ENCODE measurements at places on chromosomes 3 and 15.

DNA sequence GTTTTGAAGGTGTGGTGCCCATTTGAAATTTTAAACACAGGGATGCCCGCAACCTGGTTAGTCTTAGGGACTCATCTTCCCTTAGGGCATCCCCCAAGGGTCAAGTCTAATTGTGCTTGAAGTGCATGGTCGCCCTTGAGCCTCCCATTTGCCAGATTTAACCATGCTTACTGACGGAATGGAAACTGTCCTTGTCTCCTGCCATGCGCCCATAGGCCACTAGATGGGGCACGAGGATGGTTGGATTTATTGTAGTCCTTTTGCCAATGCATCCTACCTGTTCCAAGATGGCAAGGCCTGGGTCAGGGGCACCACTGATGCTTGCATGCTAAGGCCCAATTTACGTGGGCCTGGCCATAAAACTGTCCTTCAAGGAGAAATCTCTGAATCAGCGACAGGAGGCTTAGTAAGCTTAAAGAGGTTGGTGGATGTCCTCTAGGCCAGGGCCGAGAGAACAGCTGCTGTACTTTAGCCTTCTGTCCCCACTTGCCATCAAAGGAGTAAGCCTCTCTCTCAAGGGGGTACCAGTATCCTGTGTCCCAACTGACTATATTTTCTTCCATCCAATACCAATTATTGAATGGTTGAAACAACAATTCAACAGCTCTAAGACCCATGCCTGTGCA is 355.4 kb downstream of the OTOL1 start:
- DNase-seq = no peak

DNA sequence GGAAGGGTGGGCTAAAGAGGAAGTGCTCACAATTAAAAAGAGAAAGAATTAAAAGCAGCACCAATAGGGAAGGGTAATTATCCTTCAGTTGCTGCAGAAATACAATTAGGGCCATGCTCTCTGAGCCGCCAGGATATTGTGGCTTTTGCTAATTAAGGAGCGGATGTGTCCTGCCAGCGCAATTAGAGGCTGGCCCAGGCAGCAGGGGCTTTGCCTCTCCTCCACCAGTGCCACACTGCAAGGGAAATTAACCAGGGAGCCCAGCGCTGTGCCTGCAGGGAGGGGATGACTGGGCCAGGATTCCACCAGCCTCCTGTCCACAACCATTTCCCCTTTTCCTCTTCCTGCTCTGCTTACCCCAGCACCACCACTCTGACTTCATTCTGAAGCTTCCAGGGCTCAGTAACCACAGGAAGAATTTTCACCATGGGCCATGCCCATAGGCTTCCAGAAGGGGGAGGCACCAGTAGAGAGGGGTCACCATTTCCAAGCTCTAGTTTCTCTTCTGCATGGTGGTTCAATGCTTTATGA is 10.4 kb upstream of the AEN start:
- no peak for DNase-seq

DNA sequence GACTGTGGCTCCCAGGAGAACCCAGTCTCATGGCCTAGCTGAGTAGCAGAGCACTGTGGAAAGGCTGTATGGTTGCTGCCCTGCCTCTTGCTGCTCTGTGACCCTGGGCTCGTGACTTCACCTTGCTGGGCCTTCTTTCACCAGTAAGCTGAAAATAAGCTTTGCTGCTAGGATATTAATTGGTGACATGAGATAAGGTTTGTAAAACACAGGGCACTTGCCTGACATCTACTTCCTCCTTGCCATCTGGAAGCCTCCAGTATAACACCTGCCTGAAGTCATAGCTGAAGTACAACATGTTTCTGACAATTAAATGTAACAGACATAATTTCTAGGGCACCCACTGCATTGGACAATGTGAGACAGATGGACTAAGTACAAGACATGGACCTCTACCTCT is 53.6 kb downstream of the CLEC3B start:
- no peak for DNase-seq

GRCh38 chr3:59654123-59654479 is 604.3 kb upstream of the CFAP20DC start:
- DNase-seq = no peak

GRCh38 chr15:80679167-80679803 is 15.8 kb upstream of the ABHD17C start:
- no peak for DNase-seq

DNA sequence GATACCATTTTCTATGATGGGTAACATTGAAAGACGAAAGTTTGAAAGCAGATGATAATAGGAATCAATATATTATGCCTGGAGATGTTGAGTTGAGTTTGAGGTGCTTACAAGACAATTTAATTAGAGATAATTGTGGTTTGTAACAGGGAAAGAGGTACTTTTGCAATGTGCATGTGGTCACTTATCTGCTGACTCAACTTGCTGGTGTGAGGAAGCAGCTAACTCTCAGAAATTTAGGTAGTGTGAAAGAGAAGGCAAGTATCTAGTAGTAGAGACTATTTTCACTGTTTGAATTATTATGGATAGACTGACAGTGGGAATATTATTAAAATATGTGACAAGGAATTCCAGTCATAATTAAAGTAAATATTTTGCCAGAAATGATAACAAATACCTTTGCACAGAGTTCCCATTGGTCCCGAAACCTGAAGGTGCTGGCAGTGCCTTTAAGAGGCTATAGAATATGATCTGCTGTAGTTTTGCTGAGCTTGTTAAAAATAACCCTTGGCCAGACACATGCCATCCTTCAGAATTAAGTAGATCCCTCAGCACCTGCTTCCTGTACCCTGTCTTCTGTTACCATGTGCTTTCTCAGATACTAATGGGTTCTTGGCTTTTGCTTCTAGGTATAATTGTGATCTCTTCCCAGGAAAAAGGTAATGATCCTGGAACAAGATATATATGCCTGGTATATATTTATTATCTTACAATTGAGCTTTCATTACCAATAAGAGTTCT is 315.9 kb downstream of the BCHE start:
- no peak for DNase-seq

DNA sequence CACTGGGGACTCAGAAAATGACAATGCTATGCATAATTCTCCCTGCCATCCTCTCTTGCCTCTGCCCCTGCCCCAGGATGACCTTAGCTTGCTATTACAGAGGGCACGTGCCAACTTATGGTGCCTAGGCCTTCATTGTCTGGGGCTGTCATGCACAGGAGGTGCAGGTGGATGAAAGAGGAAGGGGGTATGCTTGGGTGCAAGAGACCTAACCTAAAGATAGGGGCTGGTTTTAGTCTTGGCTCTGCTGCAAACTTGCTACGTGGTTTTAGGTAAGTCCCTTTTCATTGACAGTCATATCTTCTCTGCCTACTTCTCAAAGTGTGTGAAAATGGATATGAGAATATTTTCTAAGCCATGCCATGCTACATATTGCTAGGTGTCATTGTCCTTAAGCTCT is 161.3 kb downstream of the EPHB1 start:
- DNase-seq = no peak

DNA sequence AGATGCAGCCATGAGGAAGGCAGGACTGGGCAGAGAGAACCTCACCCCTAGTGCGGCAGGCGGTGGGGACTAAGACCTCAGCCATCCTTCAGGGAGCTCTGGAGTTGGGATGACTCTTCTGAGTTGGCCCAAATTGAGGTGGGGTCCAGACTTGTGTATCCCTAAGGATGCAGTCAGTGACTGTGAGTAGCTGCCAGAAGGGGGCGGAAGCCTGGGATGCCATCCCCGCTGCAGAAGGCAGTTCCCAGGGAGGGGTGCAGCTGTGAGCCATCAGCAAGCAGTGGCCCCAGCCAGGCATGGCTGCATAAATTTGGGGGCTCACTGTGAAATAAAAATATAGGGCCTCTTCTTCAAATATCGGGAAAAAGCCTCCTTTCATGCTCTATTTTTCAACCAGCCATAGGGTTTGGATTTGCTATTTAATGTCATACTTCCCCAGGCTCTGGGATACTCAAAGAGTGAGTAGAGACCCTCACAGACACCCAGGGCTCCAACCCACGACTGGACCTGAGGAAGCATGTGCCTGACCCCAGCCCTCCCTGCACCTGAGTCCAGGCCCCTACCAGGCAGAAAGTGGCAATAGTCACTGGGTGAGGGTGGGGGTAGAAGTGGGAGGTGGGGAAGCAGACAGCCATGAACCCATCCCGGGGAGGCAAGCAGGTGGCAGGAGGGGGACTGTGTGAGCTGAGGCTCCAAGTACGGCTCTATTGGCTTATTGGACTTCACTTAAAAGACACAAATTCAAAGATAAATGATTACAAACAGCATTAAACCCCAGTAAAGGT is 30.5 kb downstream of the GRK7 start:
- DNase-seq = no peak

DNA sequence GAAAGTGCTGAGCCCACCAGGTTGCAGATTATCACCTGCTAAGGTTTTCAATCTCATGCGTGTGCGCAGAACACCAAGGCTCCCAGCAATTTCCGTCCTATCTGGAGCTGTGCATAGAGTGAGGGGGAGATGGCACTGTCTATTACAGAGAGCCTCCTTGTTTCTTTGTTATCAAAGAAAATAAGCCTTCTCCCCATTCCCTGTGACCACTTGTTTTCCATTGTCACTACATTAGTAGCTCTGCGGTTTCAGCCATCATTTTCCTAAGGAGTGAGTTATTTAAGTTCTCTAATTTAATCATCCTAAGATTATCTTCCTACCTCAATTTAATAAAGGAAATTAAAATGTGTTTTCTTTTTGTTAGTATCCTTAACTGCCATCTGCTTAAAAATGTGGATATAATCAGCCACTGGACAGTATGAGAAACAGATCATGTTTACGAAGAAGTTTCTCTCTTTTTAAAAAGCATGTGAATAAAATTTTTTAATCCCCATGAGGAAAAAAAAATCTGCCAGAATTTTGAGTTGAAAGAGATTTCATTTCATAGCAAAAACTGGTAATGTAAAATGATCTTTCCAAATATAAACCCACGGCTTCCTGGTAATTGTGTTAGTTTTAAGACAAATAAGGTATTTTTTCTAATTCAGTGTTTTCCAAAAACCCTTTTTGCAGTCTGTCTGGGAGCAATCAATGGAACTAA is 172.3 kb upstream of the UBE2E1 start:
- DNase-seq = no peak

DNA sequence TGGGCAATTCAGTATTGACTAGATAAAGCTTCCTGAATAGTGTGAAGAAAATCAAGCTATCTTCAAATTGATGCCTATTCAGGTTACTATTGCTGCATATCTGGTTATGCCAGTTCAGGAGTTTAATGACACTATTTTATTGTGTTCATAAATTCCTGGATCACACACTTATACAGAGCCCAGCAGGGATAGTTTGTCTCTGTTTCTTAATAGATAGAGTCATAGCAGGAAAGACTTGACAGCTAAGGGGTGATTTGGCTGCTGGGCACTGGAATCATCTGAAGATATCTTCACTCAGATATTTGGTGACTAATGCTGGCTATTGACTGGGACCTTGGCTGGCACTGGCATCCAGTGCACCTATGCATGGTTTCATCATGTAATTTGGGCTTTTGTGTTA is 187.8 kb downstream of the PYDC2 start:
- no peak for DNase-seq

GRCh38 chr15:80990955-80991354 is 1.3 kb upstream of the MESD start:
- DNase-seq = no peak

GRCh38 chr3:30245858-30246622 is 360.4 kb upstream of the TGFBR2 start:
- no peak for DNase-seq

DNA sequence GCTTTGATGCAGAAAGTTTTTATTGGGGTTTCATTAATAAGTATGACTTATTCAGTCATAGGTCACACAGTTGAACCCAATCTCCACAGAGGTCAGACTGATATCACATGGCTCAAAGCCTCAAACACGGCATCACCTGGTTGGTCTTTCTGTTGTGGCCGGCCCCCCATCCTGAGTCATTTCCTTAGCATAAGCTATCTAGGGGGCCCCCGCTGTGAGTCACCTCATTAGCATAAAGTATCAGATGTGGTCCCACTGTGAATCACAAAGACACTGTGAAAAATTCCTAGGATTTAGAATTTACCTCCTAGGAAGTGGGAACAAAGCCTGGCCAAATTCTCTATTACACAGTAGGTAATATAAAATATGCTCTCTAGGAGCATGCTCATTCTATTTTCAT is 502.2 kb downstream of the PYDC2 start:
- DNase-seq = no peak

Measured in C1 segment of cervical spinal cord (tissue), 14 donors.